Body of pancreas (tissue), 4 donors: ENCODE measurements at places on chromosomes 4 and X. TPM values are rescaled to one million over a fixed set of nuclear protein-coding genes. Genes with fewer than 3 reads are reported as not detected.

DNA sequence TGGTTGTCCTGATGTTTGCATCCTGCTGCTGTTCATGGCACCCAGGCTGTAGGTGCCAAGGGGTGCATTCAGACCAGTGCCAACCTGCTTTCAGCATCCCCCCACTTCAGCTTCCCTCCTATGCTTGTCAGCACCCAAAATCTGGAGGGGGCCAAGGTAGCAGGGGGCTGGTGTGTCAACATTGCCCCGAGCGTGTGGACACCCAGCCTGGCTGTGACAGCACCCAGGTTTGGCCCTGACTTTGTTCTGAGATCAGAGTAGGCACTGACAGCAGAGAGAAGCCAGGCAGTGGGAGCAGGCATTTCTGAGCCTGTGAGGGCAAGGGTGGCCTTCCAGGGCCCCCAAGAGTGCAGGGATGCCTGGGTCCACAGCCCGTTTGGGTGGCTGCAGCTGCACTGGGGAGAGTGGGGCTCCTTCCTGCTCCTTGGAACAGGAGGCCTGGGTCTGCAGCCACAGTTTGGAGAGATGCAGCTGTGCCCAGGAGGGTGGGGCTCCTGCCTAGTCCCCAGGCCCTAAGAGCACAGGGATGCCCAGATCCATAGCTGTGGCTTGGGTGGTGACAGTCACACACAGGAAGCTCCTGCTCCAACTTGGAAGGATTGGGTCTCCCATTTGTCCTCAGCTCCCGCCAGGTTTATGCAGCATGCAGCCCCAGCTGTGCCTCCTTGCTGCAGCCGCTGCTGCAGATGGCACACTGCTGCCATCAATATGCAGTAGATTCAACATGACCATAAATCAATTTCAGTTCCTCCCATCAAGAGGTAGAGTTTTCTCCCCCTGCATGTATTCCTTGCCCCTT, 12.3 kb upstream of the PPM1K start:
- no peak for DNase-seq

DNA sequence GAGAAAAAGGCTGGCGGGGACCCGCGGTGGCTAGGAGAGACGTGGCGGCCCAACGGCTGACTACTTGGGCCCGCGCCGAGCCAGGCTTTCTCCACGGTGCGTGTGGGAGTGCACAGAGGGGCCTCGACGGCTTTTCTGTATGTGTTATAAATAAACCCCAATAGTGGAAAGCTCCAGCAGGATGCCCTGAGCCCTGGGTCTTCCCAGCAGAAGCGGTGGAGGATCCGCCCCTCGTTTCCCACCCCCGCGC, 268 bp upstream of the PRRG1 start:
- DNase-seq, result no peak

DNA sequence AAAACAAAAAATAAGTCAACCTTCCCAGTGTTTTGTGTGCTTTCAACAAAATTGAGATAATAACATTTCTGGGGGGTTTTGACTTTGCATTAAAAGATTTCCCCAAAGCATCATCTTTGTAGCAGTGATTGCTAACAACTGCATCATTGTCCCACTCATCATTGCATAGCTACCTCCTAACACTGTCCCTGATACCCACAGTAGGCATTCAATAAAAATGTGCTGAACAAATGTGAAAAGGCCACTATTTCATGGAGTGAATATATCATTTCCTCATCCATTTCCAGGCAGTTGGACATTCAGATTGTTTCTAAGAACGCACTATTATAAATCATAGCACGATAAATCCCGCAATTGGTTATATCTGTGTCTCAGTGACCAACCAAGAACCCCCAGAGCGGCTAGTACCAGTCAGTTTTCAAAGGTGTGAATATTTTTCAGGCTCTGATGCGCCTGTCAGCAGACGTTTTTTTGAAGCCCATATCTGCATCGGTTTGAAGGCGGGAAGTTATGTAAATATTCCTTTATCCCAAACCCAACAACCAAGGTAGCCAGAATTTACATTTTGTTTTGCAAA, 36.0 kb upstream of the CRMP1 start:
- no peak for DNase-seq

GRCh38 chr4:142413485-142413884, 432.6 kb downstream of the INPP4B start:
- DNase-seq, result no peak

Gene RAB40AL
- total RNA-seq, result 1.3 TPM

Gene KLHL15
- total RNA-seq, result 7.6 TPM
